ENCODE measurements at places on chromosomes 1 and 21.

DNA sequence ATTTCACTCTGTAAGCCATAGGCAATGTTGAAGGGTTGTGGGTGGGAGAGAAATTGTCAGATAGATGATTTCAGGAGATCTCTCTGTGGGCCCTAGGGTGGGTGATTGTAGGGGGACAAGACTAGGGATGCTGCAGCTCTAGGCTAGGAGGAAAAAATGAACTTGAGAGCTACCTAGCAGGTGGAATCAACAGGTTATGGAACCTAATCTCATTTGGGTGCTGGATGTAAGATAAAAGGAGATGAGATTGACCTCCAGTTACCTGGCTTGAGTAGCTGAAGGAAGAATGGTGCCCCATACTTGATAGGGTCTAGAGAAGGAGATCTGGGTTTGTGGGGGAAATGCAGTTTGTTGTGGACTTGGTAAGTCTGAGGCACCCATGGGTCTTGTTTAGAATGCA lies 396.5 kb downstream of the RRAGC start:
- DNase-seq: no peak

DNA sequence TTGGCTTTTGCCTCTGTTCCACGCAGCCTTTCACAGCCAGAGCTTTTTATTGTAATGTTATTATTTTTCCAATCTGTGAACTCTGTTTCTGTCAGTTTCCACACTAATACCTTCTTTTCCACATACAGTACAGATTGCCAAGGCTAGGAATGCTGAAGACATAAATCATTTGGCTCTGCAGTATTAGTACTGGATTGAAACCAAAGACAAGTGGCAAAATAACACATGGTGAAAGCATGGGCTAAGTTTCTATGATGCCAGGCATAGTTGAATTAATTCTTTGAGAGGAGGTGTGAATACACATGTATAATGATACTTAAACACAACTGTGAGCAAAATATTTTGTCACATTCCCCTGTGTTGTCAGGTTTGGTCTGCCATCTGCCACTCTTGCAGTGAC lies 73.5 kb downstream of the TMEM200B start:
- no peak for DNase-seq

- DNase-seq: no peak
Observed at GRCh38 chr1:96771847-96772246, 50.3 kb downstream of the PTBP2 start.

- no peak for DNase-seq
Observed at GRCh38 chr1:41175546-41175945, 66.6 kb downstream of the SCMH1 start.

DNA sequence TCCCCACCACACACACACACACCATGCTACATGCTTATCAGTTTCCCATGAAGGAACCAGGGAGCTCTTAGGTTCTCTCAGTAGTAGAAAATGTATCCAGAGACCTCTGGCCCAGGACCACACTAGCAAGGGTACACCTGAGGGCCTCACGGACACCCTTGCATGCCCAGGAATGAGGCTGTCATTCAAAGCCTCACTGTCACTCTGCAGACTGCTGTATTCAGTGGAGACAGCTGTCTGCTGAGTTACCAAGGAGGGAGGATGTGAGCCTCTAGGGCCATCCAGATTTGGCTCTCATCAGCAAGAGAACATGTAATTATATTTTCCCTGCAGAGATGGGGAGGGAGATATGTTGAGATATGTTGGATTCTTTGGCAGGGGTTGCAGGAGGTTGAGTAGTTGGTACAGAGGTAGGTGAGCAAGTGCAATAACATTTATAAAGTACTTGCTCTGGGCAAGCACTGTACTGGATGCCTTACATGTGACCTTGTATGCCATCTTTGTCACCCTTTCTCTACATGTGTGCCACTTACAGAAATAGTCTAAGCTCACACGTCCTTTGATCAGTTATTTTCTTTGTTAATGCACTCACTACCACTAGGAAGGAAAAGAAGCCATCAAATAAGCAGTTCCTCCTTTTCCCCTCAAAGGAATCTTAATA lies 250.6 kb downstream of the ZP4 start:
- DNase-seq: no peak

GRCh38 chr1:8189931-8190483 lies 127.9 kb upstream of the SLC45A1 start:
- no peak for DNase-seq

GRCh38 chr1:199449221-199449620 lies 578.3 kb upstream of the NR5A2 start:
- DNase-seq: no peak

DNA sequence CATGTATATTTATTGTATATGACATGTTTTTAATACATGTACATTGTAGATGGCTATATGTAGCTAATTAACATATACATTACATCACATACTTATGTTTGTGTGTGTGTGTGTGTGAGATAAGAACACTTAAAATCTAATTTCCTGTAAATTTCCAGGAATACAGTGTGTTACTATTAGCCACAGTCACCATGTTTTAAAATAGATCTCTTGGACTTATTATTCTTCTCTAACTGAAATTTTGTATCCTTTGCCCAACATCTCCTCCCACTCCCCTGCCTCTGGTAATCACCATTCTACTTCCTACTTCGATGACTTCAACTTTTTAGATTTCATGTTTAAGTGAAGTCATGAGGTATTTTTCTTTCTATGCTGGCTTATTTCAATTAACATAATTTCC lies 64.8 kb downstream of the FCRL5 start:
- DNase-seq: no peak

DNA sequence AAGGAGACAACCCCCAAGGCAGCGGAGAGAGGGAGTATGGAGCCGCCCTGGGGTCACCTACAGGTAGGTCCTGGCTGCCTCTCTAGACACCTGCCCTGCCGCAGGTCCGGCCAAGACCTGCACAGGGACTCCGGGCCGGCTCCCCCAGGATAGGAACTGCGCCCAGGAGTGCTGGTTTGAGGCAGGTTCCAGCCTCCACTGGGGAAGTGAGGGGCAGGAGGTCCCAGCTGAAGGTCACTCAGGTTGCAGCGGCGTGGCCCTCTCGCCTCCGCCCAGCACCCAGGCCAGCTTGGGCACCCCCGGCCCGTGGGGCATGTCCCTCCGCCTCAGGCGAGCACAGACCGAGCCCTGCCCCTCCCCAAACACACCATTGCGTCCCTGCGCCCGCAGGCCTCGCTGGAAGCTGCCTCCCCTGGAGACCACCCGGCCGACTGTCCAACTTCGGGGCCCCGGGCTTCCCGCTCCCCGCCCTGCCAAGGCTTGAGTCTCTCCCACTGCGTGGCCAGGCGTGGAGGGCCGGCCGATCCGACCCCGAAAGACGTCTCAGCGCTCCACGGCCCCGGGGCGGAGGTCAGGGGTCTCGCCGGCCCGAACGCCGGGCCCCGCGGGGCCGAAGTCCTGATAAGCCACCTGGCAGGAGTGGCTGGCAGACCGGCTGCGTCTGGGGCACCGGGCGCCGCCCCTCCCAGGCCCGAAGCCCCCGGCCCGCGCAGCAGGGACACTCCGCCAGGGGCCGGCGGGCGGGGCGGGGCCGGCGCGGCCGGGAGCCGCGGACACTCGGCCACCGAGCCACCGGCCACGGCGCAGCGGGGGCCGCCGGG lies 1.4 kb upstream of the SKI start:
- no peak for DNase-seq

- DNase-seq: no peak
Observed at GRCh38 chr21:17784180-17784598, 35.0 kb downstream of the C21orf91 start.

DNA sequence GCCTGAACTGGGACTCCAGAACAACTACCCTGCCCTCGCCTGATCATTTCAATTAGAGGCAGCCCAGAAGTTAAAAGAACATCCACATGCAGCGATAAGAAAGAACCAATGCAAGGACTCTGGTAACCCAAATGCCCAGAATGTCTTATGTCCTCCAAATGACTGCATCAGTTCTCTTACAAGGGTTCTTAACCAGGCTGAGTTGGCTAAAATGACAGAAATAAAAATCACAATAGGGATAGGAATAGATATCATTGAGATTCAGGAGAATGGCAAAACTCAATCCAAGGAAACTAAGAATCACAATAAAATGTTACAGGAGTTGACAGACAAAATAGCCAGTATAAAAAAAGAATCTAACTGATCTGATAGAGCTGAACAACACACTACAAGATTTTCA lies 80.1 kb upstream of the PTGFR start:
- DNase-seq: no peak

DNA sequence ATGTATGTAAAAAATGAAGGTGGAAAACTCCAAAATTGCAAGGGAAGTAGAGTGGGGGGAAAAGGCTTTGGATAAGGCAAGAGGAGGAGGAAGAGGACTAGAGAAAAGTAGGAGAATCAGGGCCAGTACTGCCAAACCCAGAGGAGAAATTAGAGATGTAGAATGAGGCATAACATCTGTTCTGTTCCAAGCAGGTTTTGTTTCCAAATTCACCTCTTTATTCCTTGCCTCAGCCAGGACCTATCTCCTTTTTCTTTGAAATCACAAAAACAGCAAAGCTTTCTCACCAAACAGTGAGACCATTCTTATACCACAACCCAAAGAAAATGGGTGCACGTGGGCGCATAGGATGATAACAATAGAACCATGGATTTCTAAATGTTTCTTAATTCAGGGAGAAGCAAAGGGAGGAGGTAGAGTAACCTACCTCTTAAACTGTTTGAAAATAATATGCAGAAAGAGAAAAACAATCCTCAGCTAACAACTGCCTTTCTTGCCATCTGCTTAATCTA lies 383.3 kb upstream of the PKN2 start:
- no peak for DNase-seq

- DNase-seq: no peak
Observed at GRCh38 chr1:92447033-92447681, 39.6 kb downstream of the GFI1 start.

GRCh38 chr1:36722871-36723270 lies 240.2 kb upstream of the CSF3R start:
- no peak for DNase-seq

GRCh38 chr1:10687251-10687651 lies 109.2 kb downstream of the CASZ1 start:
- DNase-seq: no peak

DNA sequence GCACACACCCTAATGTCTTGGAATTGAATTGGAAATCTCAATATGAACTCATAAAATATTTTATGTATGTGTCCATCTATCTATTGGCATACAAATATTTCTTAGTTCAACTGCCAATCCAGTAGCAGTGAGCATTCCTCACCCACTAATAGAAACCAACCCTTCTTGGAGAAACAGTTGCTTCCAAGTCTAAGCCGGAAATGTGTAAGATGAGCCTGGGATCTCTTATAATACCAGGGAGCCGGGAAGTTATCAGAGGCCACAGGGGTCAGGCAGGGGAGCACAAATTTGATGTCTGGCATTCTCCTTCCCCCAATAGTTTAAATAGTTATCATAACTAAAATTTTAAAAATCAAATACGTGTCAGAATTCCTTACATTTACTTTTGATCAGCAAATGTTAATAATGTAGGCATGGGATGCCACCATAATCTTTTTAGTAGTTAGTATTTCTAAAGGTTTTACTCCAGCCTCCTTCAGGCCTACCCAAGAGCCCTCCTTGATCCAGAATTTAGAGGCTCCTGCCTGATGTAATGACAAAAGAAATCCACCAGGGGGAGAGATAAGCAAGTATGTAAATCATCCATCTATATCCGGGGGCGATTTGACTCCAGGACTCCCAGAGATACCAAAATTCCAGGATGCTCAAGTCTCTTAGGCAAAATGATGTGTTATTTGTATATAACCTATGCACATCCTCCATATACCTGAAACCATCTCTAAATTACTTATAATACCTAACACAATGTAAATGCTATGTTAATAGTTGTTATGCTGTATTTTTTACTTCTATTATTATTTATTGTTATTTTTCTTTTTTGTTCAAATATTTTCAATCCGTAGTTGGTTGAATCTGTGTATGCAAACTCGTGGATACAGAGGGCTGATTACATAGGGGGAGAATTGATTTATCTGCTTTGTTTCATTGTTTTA lies 218.7 kb upstream of the COA6 start:
- DNase-seq: no peak

GRCh38 chr1:71046891-71047634 lies 553 bp downstream of the PTGER3 start:
- DNase-seq: no peak

DNA sequence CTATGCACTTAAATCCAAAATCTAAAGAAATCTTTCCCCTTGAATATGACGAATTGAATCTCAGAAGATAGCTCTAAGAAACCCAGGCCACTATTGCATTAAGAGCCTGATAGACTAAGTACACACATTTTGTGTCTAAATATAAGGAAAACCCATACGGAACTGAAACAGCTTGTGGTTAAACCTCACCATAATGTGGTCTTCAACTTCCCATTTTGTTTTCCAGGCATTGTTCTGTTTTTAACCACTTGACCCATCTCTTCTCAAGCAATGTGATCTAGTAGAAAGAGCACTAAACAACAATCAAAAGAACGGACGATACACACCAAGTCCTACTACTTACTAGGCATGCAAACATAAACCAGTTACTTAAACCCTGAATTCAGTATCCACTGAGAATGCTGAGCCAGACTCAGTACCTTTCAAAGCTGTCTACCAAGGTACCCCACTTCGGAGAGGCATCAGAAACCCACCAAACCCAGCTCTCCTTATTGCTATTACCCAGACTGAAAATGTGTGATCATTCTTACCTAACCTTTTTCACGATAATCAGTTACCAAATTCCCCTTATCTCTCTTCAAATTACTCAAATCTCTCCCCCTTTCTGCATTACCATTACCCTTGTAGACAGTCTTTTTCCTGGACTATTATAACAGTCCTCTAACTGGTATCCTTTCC lies 12.8 kb downstream of the OTUD7B start:
- DNase-seq: no peak

- no peak for DNase-seq
Observed at GRCh38 chr1:8415526-8416278, 97.8 kb downstream of the SLC45A1 start.

GRCh38 chr1:12450756-12451559 lies 167.1 kb downstream of the DHRS3 start:
- DNase-seq: no peak

DNA sequence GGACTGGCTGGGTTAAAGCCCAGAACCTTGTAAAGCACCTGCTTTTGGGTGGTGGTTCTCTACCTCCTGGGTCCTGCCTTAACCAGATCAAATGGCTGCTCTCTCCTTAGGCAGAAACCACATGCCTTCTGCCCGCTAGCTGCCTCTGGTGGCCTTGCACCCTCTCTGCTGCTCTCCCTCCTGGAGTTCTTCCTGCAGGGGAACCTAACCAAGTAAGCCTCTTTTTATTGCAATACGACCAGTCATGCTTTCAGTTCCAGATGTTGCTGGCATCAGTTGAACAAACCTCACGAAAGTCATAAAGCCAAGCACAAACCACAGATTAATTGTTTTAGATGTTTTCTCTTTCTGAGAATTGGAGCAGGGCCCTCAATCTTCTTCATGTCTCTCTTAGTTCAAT lies 118.9 kb downstream of the GDAP2 start:
- DNase-seq: no peak
